ENCODE measurements at places on chromosomes 13 and 19.

DNA sequence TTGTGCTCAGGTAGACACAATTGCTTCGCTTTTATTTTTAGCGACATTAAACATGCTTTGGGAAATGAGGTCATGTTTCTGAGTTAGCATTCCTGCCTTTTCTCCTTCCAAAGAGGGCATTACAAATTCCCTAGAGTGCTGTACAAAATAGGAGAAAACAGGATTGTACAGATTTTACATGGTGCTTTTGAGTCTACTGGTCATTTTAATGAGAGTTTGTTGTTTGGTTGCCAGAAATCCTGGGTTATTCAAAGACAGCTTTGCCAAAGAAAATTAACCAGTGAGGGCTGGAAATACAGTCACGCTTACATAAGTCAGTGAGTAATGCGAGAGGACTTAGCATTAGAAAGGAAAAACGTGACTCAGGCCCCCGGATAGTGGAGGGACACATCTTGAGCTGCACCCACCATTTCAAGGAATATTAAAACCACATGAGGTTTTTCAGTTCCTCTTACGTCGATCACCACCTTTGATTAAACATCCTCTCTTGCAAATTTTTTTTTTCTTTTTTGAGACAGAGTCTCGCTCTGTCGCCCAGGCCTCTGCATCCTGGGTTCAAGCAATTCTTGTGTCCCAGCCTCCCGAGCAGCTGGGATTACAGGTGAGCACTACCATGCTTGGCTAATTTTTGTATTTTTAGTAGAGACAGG lies 55.4 kb downstream of the SACS start:
- DNase-seq, result no peak

GRCh38 chr19:2488942-2489731 lies 13.2 kb downstream of the GADD45B start:
- no peak for DNase-seq

- no peak for DNase-seq
Observed at GRCh38 chr13:50948601-50949000, 39.0 kb downstream of the RNASEH2B start.

GRCh38 chr13:59834801-59835200 lies 328.9 kb downstream of the DIAPH3 start:
- no peak for DNase-seq

GRCh38 chr13:99376132-99376531 lies 68.9 kb upstream of the GPR183 start:
- DNase-seq, result no peak

GRCh38 chr13:103306163-103306562 lies 239.9 kb upstream of the SLC10A2 start:
- no peak for DNase-seq

- DNase-seq, result no peak
Observed at GRCh38 chr19:38657633-38658222, 10.3 kb downstream of the ACTN4 start.

GRCh38 chr19:6527893-6528543 lies 2.8 kb upstream of the TNFSF9 start:
- no peak for DNase-seq

- DNase-seq, result no peak
Observed at GRCh38 chr13:111346101-111346680, 25.7 kb downstream of the TEX29 start.

DNA sequence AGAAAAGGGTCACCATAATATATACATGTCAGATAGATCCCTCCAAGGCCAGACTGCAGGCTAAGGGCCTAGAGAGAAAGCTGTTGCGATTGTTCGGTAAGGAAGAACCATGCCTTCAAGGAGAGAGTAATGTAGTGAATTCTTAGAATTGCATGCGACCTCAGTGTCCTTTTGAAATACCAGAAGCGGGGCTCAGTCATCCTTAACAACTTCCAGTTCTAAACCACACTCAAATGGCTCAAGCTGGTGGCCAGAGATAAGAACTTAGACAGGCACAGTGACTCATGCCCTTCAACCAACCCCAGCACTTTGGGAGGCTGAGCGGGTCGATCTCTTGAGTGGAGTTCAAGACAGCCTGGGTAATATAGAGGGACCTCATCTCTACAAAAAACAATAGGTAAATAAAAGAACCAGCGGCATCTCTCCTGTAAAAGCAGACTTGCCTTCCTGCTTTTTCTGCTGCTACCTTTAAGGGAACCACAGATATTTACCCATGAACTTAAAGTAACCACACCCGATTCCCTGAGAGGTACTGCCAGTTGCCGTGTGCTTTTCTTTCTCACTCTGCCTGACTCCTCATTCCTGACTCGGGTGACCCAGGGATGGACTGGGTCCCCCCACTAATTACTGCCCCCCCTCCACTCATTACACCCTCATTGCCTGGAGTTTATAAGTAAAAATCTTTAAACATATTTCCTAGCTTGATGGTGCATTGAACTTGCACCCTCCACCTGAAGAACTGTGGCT lies 15.4 kb upstream of the SIGLEC6 start:
- no peak for DNase-seq

GRCh38 chr19:56211718-56212117 lies 9.6 kb downstream of the ZSCAN5C start:
- DNase-seq, result no peak

- no peak for DNase-seq
Observed at GRCh38 chr19:51094696-51095279, 12.1 kb upstream of the KLK14 start.

GRCh38 chr13:21020581-21020980 lies 40.8 kb downstream of the LATS2 start:
- peak; percentile 11 for DNase-seq

DNA sequence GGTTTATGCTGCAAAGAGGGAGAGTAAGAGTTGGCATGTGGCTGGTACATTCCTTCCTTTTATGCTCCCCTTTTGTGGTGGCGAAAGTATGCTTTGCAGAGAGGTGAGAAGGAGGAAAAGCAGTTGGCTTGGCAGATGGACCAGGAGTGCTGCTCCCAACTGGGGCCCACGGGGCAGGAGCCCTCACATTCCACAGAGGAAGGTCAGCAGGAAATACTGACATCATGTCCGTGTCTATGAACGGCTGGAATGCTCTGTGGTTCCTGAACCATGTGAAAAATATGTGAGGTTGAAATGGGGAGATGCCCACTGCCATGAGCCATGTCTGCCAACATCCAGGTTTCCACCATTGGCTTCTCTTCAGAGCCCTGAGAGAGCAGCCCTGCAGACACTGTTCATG lies 33.3 kb upstream of the GAS6 start:
- no peak for DNase-seq

DNA sequence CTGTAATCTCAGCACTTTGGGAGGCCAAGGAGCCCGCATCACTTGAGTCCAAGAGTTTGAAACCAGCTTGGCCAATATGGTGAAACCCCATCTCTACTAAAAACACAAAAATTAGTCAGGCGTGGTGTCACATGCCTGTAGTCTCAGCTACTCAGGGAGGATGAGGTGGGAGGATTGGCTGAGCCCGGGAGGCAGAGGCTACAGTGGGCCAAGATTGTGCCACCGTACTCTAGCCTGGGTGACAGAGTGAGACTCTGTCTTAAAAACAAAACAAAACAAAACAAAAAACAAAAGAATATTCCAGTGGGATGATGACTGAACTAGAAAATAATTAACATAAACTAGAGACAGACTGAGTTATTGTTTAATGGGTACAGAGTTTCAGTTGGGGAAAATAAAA lies 81.7 kb upstream of the ABCC4 start:
- DNase-seq, result no peak

GRCh38 chr19:10604460-10604980 lies 17.4 kb upstream of the AP1M2 start:
- DNase-seq, result no peak

DNA sequence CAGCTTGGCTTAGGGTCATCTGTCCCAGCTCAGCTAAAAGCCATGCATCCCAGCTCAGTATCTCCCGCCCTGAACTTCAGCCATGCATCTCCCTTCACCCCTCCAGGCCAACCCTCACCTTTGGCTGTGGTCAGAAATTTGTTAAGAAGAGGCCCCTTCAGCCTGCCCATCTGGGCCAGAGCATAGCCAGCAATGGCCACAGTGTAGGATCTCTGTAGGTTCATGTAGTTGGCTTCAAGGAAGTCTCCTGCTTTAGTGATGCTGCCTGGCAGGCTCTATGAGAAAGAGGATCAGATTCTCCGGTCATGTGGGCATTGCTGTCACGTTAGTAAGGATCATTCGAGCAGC lies 16.6 kb upstream of the TNFSF14 start:
- DNase-seq, result no peak

GRCh38 chr19:48873476-48874302 lies 1.5 kb downstream of the PPP1R15A start:
- no peak for DNase-seq

GRCh38 chr19:3024870-3025548 lies 4.1 kb downstream of the TLE2 start:
- DNase-seq, result no peak

DNA sequence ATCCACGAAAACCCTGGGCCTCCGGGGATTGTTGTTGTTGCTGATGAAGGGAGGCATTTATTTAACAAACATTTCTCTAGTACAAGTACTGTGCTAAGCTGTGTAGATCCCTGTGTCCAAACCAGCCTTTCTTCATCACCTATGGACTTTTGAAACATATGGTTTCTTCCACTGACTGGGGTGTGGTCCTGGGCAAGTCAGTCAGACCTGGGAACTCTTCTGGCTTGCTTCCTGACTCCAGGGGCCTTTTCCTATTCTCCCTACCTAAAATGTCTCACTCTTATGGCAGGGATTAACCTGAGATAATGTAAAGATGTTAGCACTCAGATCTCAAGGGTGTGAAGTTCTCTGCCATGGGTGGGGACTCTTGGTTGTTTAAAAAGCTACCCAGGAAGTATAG lies 46.8 kb downstream of the EFNB2 start:
- DNase-seq, result no peak

GRCh38 chr13:113801289-113801961 lies 42.4 kb downstream of the TMEM255B start:
- DNase-seq, result no peak

DNA sequence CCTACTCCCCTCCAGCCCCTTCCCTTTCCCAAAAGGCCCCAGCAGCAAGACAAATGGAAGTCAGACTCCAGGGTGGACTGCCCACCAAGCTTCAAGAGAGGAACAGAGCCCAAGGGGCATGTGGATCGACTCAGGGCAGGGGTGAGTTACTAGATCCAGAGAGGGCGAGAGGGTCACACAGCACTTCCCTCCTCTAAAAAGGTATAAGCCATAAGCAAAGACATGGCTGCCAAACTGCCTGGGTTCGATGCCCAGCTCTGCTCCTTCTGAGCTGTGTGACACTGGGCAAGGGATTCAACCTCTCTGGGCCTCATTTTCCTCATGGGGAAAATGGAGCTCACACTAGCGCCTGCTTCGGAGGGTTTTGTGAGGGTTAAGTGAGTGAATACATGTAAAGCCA lies 3.8 kb downstream of the PPP1R14A start:
- DNase-seq, result no peak

GRCh38 chr13:108322206-108322824 lies 52.8 kb downstream of the TNFSF13B start:
- DNase-seq, result no peak

DNA sequence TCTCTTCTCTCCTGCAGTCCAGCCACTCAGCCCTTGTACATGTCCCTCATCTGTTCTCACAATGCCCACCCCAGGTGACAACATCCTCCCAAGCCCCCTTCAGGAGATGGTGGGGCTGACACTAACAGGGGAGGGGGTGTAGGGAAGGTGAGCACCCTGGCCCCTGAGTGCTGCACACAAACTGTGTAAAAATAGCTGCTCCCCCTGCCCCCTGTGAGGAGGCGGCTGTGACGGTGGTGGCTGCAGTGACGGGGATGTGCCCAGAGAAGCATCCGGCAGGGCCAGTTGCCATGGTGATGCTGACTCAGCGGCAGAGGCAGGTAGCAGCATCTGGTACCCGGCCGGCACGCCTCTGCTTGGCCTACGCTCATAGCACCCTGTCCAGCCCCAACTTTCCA lies 13.0 kb upstream of the JUND start:
- no peak for DNase-seq

- DNase-seq, result no peak
Observed at GRCh38 chr13:111859354-111860230, 207.4 kb upstream of the SOX1 start.

GRCh38 chr13:101691341-101691860 lies 238.9 kb downstream of the ITGBL1 start:
- no peak for DNase-seq

DNA sequence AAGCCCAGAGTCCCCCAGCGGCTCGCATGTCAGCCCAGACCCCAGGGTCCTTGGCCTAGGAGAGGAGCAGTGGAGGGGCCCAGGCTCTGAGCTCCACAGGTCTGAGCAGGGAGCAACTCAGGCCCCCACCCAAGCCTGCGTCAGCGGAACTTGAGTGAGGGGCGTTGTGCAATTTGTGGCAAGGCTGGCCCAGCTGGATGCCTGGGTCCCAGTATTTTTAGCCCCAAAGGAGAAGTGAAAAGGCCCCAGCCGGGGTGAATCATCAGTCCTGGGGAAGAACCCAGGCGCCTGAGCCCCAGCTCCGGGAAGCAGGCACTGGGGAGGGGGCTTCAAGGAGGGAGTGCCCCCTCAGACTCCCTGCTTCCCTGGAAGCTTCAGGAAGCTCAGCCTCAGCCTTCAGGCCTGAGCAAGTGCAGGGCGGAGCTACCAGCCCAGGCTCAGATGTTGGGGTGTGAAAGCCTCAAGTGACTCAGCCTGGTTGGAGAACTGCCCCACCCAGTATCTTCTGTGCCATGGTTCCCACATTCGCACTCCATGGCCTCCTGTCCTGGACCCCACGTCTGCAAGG lies 7.2 kb downstream of the MED29 start:
- peak; percentile 83 for DNase-seq

GRCh38 chr19:33339016-33339984 lies 34.2 kb upstream of the CEBPG start:
- no peak for DNase-seq

- no peak for DNase-seq
Observed at GRCh38 chr13:109810761-109811510, 24.6 kb upstream of the IRS2 start.

DNA sequence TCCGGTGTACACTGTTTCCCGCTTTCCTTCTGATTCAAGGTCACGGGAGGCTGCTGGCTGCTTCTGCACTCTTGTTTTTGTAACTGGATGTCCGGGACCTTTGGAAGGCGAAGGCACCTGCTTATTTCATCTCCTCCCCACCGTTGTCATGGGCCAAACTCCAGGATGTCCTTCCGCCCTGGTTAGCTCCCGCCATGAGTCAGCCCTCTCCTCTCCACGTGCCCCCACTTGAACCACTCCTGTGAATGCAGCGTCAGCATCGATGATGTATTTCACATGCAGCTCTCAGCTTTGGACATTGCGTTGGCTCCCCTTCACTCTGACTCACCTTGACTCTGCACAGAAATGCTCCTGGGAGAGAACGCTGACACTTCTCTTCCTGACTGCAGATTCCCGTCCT lies 5.5 kb upstream of the GALP start:
- DNase-seq, result no peak

GRCh38 chr19:13220847-13221246 lies 70.6 kb downstream of the IER2 start:
- DNase-seq, result no peak

- DNase-seq, result no peak
Observed at GRCh38 chr13:35961461-35962220, 169.5 kb downstream of the DCLK1 start.

Data from gastrocnemius medialis (tissue), 4 donors.